ENCODE measurements at places on chromosomes 12 and 14.

- DNase-seq = no peak
Measured at GRCh38 chr12:120367924-120368788, 808 bp downstream of the MSI1 start.

DNA sequence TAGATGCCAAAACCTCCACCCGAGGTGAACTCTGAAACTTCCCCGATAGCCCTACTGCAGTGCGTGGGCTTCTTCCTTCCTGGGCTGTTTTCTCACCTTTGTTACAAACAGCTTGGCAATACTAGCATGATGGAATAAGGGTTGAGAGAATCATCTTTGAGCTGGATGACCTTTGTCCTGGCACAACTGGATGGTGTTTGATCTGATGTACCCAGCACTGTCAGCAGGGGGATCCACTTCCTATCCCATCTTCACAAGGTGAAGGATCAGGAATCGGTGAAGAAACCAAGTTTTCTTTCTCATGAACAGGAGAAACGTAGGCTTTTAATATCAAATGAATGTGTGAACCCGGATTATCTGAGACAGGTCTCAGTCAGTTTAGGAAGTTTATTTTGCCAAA, 19.5 kb upstream of the LRRC10 start:
- no peak for DNase-seq

DNA sequence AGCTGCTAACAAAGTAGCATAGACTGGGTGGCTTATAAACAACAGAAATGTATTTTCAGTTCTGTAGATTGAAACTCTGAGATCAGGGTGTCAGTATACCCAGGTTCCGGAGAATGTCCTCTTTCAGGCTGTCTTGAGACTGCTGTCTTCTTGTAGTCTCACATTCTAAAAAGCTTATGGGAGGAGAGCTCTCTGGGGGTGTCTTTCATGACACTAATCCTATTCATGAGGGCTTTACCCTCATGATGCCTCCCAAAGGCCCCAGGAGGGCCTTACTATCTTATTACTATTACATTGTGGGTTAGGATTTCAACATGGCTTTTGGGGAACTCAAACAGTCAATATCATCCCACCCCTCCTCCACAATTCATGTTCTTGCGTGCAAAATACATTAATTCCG, 94.3 kb downstream of the AEBP2 start:
- no peak for DNase-seq

DNA sequence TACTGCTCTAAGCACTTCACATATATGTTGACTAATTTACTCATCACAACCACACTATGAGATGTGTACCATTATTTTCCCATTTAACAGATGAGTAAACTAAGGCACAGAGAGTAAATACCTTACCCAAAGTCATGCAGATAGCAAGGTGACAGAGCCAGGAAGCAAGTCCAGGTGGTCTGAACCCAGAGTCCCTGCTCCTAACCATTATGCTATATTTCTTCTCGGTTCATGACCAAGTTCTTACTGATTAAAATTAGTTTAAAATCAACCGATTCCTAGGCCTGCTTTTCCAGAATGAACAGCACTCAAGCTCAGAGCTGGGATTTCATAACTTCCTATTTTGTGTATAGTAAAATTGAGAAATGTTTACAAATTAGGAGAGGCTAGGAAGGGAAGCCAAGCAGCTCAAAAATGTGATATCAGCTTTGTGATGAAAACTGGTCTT, 85.5 kb upstream of the EGLN3 start:
- DNase-seq = no peak

DNA sequence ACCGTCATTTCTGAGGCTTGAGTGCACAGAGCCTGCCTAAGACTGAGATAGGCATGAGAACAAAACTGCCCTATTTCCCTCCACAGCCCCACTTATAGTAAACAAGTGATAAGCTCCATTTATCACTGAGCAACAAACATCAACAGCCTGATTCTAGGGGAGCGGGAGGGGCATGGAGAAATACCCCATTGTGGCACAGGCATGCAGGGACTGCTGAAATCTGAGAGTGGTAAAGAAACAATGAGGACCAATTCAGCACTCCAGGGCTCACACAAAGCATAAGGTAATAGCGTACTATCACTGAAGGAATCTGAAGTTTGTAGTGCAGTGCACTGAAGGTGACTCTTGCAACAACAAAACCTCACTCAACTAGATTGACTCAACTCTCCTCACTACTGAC, 186.7 kb downstream of the ANO2 start:
- no peak for DNase-seq

DNA sequence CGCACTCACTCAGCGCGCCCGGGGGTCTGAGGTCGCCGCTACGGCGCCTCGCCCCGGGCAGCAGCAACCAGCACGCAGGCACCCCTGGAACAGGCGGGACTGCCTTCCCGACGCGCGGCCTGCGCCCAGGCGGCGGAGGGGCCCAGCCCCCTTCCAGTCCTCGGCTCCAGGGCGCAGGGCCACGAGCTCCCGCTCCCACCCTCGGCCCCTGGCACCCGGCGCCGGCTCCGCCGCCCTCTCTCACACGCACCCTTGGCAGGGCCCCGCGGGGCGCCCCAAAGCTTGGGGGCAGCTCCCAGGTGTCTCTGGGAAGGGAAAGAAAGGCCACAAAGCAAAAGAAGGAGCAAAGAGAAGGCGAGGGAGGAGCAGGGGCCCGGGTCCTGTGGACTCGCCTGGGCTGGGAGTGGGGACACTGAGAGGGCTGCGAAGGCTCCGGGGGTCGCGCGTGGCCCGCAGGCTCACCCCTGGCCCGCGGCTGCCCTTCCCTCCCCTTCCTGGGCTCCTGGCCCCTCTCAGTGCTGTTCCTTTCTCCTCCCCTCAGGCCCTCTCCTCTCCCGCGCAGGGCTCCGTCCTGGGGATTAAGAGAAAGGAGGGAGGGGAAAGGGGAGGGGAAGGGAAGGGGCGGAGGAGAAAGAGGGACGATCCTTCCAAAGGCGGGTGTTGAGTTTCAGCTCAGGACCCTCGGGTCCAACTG, 907 bp upstream of the EFS start:
- no peak for DNase-seq

DNA sequence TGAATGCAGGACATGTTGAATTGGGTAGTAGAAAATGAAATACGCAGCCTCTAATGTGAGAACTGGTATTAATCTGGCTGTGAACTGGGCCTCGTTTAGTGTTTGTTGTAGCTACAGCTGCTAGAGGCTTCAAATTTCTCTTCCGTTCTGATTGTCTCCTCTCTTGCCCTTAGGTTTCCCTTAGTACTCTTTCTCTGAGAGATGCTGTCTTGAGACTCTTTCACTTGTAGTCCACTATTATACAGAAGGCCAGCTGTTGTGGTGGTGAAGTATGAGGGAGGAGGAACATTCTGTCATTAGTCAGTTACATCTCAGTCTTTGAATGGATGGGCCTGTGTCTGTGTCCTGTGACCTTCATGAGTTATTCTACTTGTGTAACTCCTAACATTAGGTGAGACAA, 322.0 kb downstream of the TMTC2 start:
- DNase-seq = no peak

DNA sequence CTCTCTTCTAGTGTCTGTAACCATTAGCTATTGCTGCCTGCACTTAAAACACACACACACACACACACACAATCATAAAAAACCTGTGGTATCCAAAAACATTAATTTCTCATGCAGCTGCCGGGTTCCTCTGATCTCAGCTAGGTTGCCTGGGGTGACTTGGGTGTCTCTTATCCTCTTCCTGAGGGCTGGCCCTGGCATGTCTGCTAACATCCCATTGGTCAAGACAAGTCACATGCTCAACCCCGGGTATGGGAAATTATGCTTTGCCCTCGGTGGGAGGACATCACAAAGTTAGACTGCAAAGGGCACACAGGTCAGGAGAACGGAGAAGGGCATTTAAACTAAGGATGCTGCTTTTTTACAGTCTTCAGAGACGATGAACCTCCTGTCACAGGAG, 55.7 kb downstream of the TRPV4 start:
- DNase-seq = no peak

DNA sequence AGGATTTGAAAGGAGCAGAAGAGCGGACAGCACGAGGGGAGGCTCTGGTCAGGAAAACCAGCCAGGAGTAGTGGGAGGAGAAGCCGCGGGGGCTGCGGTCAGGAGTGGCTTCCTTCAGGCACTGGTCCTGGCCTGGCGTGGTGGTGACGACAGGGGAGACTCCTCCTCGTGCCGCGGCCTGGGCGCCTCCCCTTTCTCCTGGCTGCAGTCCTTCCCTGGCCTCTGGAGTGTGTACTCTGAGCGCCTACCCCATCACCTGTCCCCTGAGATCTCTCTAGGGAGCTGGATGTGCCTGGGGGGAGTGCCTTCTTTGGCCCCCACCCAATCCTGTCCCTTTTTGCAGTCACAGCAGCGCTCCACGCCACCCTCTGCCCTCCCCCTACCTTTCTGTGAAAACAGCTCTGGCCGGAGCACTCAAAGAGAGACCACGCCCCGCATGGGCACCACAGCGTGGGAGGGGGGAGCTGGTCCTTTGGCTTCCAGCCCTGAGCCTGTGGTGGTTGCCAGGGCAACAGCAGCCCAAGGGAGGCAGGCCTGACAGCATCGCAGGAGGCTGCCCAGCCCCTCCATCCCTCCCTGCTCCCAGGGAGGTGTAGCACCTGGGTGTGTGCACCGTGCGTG, 125.9 kb downstream of the CALM1 start:
- DNase-seq = peak; percentile 57

GRCh38 chr12:47881826-47882427, 22.9 kb downstream of the VDR start:
- no peak for DNase-seq

- no peak for DNase-seq
Measured at GRCh38 chr12:44460261-44460660, 415.9 kb downstream of the NELL2 start.

- no peak for DNase-seq
Measured at GRCh38 chr12:5204271-5204670, 160.6 kb downstream of the KCNA5 start.

DNA sequence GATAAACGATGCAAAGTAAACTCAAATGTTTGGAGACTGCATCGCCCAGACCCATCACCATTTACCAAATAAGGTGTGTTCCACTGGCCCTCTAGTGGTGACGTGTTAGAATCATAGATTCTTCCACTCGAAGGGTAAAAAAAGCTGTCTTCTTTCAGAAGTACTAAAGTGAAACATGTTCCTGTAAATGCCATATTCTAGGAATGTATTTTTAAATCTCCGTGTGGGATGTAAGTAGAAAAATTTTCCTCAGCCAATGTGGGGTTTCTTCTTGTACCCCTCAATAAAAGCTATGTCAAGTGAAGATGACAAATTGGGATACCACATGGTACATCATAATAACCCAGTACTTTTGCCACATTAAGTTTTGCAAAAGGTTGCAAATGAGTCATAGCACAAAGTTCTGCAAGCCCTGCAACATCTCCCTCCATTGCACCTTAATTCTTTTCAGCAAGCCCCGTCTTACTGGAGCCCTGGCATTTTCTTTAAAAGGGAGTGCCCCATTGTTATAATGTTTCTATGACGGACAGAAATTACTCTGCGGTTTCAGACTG, 100.8 kb downstream of the CCER1 start:
- DNase-seq = no peak

GRCh38 chr14:81200054-81200453, 20.7 kb downstream of the GTF2A1 start:
- DNase-seq = no peak

DNA sequence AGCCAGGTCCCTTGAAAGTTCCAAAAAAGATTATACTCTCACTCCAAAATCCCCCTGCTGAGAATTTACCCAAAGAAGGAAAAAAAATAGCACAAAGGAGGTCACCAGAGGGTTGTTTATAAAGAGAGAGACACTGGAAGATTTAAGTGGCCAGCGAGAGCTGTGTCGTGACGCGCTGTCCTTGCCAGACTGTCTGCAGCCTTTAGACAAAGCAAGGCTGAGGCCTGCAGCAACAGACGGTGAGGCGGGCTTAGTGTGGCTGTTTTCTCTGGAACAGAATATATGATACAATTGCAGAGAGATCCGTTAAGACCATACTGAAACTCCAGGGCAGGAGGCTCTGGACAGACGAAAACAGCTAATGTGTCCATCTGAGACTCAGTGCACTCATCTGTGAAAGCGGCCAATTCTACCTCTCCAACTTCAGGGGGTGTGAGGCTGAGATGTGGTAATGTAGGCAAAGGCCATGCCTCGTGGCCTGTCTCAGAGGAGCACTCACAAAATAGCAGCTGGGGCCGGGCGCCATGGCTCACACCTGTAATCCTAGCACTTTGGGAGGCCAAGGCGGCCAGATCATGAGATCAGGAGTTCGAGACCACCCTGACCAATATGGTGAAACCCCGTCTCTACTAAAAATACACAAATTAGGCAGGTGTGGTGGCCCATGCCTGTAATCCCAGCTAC, 36.2 kb downstream of the ANAPC7 start:
- DNase-seq = no peak

GRCh38 chr14:71300566-71301330, 393.5 kb downstream of the PCNX1 start:
- DNase-seq = no peak

- DNase-seq = no peak
Measured at GRCh38 chr14:95869776-95870175, 6.9 kb upstream of the TUNAR start.

DNA sequence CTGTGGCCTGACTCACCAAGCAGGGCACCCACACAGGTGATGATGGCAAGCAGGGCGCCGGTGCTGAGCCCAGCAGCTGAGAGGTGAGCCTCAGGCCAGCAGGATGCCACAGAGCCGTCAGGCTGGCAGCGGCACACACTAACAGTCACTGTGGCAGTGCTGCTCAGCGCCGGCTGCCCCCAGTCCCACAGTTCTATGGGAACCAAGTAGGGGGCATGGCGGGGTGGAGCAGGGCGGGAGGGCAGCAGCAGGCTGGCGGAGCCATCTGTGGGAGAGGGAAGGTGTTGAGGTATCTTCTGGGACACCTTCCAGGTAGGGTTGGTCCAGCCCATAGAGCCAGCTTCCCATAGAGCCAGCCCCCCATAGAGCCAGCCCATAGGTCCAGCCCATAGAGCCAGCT, 7.0 kb downstream of the PSMB11 start:
- no peak for DNase-seq

- no peak for DNase-seq
Measured at GRCh38 chr12:77940011-77940423, 109.3 kb downstream of the NAV3 start.

DNA sequence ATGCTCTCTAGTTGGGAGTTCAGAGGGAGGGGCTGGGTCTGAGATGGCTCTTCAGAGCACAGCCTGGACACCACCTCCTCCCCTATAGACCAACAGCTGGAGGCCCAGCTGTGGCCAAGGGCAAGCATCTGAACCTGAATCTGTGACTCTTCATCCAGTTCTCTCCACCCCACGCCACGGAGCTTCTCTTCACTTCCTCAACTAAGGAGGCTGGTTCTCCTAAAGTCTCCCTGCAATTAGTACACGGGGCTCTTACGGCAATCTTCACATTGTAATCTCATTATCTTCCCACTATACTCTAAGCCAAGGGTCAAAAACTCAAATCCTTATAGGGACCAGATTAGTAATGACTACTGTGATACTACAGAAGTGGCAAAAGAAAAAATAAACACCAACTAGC, 9.8 kb downstream of the NRDE2 start:
- DNase-seq = no peak

DNA sequence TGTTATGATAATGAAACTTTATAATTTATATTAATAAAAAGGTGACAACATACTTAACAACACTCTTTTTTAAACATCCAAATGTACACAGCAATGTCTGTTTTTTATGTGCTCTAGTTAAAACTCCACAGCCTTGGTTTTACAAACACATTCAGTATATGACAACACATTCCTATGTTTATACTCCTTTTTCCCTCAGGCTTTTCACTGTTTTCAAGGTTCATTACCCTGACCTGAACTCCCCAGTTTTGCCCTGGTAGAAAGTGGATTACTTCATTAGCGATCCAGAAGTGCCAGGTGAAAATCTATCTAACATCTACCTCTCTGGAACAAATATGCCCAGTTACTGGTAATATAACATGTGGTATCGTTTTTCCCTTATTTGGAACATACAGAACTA, 340.2 kb upstream of the DDHD1 start:
- no peak for DNase-seq

Data from NCI-H1436 treated with DMSO at 0.1 percent for 48 hours (cell line).